Smooth muscle cell of bladder (primary cell): ENCODE measurements at places on chromosomes 12 and 14. TPM values are rescaled to one million over a fixed set of nuclear protein-coding genes. Genes with fewer than 3 reads are reported as not detected.

Gene RILPL2
- 5.7 and 6.8 TPM in 2 replicates for total RNA-seq

Gene RNFT2
- total RNA-seq, result 0.74 and 1.3 TPM in 2 replicates

Gene MSRB3
- total RNA-seq, result 29.0 and 43.9 TPM in 2 replicates

Gene DCTN2
- 68.8 and 71.7 TPM in 2 replicates for total RNA-seq

Gene LALBA
- not detected in 2 replicates for total RNA-seq

Gene RNASE3
- not detected in 2 replicates for total RNA-seq

Gene CCDC88C
- total RNA-seq, result 0.28 and 0.85 TPM in 2 replicates

Gene GNB3
- total RNA-seq, result 0.92 and 1.3 TPM in 2 replicates

Gene TAC3
- not detected in 2 replicates for total RNA-seq

Gene PLXNC1
- 3.3 and 7.7 TPM in 2 replicates for total RNA-seq

Gene ADGRD1
- 10.2 and 19.9 TPM in 2 replicates for total RNA-seq

Gene PTPRO
- 0.85 and 1.3 TPM in 2 replicates for total RNA-seq

Gene PROX2
- not detected in 2 replicates for total RNA-seq

Gene PLA2G1B
- total RNA-seq, result not detected in 2 replicates

Gene DERA
- 33.2 and 37.1 TPM in 2 replicates for total RNA-seq

Gene MTHFD1
- 23.3 and 28.8 TPM in 2 replicates for total RNA-seq

Gene HPD
- 2.2 and 11.9 TPM in 2 replicates for total RNA-seq

Gene MMP14
- 348 and 486 TPM in 2 replicates for total RNA-seq

Gene AMDHD1
- total RNA-seq, result 0.14 and 0.37 TPM in 2 replicates

Gene APPL2
- 28.0 and 38.3 TPM in 2 replicates for total RNA-seq

Gene HNRNPC
- 562 and 738 TPM in 2 replicates for total RNA-seq
